ENCODE measurements at places on chromosomes 7 and 10.

DNA sequence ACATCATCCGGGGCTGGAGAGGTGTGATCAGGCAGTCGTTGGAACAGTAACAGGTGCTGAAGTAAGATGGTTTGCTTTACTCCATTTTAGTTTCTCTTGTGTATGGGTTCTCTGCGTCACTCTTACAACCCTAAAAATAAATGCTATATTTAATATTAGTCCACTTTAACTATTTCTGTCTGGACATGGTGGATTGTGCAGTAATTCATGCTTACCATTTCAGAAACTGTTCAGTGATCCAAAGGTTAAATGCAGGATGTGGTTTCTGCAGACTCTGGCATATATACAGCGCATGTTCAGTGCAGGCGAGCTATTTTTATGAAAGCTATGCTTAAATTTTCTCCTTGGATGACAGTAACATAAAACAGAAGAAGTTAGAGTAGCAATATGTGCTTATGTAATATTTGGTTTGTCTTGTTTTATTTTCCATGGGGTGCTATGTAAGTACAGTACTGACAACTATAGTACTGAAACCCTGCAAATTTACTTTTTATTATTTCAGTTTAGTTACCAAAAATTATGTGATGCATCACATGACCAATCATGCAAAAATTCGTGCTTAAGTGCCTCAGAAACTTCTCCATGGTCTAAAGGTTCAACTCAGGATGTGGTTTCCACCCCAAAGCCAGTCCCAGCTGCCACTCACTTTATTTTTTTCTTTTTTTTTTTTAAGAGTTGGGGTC is 46.6 kb upstream of the GRID1 start:
- DNase-seq, result no peak

GRCh38 chr10:130171196-130171595 is 35.0 kb downstream of the GLRX3 start:
- DNase-seq, result no peak

GRCh38 chr10:131129544-131129943 is 182.0 kb downstream of the TCERG1L start:
- no peak for DNase-seq

- DNase-seq, result no peak
These were observed 4.0 kb downstream of the HOXA5 start for GRCh38 chr7:27139334-27140125.

GRCh38 chr7:17633067-17633466 is 307.2 kb downstream of the SNX13 start:
- peak; percentile 15 for DNase-seq

DNA sequence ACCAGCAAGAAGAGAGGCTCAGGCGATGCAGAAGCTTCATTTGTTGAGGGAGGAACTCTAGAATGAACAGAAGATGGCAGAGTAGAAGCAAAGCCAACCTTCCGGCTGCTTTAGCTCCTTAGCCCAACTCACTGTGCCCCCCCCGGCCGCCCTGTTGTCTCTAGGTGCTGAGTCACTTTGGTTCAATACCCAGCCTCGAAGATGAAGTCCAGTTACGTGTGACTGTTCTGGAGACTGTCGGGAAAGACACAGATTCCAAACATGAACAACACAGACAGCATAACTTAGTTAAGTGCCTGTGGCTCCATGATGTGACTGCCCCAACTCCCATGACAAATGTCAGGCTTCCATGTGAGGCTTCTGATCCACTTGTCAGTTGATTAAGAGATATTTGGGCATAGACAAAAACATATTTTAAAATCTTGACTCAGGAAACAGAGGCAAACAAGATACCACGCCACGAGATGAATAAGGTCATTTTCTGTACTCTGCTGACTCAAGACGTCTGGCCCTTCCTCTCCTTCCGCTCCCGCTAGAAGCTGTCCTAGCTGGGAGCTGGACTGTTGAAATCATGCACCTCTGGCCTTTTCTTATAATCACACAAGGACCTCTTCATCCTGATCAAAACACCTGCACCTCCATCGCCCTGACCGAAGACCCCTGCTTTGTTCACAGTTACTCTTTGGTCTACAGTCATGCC is 199.3 kb downstream of the FRMD4A start:
- DNase-seq, result no peak

DNA sequence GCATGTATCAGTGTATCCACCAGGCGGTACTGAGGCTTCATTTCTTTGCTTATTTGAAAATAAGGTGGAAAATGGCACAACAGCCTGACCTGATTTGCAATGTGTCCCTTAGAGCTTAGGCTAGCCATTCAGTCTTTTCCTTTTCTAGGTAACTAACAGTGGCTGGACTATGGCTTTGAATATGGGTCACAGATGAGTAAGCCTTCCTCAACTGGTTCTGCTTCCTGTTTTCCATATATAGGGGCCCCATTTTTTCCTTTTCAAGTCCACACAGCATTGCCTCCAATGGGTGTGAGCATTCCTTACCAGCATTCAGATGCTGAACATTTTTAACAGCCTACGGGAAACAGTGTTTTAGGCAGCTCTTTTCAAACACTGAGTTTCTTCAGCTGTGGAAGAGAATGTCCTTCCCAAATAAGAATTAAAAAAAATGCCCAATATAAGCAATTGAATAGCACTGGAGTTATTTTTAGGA is 3.9 kb upstream of the ITGB1 start:
- peak; percentile 74 for DNase-seq

DNA sequence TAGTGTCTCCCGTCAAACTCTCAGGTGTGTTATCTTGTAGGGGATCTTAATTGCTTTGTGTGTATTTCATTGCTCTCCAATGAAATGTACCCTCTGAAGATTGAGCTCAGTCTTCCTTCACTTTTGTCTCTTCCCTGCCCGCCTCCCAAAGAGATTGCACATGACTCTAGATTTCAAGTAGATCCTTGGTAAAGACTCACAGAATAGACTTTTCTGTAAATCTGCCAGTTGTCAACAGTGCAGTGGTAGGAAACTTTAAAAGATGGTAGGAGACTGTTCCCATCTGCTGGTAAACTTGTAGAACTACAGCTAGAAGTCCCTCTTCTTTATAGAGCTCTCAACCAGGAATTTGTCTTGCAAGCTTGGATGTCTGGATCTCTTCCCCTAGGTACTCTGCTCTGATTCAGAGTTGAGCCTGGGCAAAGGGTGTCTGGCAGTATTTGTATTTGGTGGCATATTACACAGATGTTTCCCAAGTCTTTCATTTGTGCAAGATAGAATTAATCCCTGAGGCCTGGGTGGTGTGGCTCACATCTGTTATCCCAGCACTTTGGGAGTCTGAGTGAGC is 9.6 kb downstream of the CCL26 start:
- peak; percentile 78 for DNase-seq

DNA sequence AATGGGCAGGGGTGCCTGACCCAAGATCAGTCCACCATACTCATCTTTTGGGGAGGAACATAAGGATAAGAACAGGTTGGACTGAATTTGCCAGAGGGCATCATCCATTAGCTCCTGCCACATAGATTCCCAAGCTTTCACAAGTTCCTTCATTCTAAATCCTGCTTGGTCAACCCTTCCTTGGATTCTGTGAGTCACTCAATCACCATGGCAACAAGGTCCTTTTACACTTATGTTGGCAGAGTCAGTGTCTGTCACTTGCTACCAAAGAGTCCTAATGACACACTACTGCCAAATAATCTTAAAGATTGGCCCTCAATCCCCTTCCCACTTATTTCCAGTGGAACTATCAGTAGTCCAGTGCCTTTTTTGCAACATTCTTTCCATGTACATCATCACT is 5.0 kb upstream of the LGI1 start:
- DNase-seq, result no peak

GRCh38 chr10:34721208-34721840 is 93.8 kb downstream of the PARD3 start:
- DNase-seq, result no peak

DNA sequence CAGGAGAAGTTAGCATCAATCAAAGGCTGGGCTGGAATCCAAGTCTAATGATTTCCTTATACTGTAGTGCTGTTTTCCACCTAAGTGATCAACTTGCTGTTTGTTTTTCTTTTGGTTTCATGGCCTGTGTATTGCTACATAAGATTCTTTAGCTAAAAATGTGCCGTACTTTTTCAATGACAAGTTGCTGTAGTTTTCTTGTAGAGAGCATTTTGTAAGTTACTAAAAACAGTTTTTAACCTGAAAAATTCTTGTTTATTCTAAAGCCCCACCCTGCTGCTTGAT is 1.3 kb downstream of the HELLS start:
- DNase-seq, result no peak

DNA sequence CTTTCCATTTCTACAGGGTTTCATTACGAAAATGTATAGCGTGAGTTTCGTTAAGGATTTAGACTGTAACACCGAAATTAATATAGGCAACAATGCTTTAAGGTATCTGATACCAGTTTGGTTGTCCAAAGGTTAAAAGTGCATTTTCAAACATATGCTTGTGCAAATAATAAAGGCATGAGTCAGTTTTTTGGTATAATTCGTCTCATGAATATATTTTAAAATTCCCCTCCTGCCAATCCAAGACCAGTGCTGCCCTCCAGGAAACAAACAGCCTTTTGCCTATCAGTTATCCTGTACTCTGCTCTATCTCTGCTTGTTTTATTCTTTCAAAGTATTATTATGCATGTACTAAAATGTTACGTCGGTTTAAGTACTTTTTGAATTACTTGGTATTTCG is 2.0 kb downstream of the LCOR start:
- DNase-seq, result peak; percentile 65

GRCh38 chr10:33478675-33479125 is 144.2 kb upstream of the NRP1 start:
- no peak for DNase-seq

GRCh38 chr10:105585753-105586152 is 944.7 kb downstream of the SORCS3 start:
- DNase-seq, result no peak

Data from OCI-M1 (cell line).